Suprapubic skin (tissue), 4 donors: ENCODE measurements at places on chromosomes 1 and 21.

DNA sequence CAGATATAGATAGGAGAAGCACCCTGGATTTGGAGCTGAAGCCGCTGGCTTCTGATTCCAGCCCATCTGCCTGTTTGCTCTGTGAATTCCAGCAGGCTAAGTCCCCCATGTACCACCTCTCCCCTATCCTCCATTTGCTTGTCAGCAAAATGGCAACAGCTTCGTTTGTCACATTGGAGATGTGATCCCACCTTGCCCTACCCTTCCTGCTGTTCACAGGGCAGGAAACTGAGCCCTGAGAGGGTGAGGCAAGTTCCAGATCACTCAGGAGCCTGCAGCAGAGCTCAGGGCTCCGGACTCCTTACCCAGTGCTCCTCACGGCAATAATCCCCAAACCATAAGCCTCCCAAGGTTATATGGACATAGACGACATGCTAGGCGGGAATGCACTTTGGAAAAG is 14.9 kb downstream of the SLC2A1 start:
- no peak for DNase-seq

DNA sequence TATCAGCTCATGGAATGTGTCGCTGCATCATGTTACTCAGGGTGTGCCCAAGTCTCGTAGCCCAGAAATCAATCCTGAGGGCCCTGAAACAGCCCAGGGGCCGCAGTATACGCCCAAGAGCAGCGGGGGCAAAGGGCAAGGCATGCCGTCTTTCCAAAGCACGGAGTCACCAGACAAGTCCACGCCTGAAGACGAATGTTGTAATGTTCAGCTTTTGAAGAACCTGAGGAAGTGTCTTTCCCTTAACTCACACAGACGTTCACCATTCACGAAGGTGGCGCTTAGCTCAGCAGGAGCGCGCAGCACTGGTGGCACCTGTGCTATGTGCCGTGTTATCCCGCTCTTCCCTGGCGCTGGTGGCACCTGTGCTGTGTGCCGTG is 18.8 kb upstream of the PWP2 start:
- peak; percentile 33 for DNase-seq

DNA sequence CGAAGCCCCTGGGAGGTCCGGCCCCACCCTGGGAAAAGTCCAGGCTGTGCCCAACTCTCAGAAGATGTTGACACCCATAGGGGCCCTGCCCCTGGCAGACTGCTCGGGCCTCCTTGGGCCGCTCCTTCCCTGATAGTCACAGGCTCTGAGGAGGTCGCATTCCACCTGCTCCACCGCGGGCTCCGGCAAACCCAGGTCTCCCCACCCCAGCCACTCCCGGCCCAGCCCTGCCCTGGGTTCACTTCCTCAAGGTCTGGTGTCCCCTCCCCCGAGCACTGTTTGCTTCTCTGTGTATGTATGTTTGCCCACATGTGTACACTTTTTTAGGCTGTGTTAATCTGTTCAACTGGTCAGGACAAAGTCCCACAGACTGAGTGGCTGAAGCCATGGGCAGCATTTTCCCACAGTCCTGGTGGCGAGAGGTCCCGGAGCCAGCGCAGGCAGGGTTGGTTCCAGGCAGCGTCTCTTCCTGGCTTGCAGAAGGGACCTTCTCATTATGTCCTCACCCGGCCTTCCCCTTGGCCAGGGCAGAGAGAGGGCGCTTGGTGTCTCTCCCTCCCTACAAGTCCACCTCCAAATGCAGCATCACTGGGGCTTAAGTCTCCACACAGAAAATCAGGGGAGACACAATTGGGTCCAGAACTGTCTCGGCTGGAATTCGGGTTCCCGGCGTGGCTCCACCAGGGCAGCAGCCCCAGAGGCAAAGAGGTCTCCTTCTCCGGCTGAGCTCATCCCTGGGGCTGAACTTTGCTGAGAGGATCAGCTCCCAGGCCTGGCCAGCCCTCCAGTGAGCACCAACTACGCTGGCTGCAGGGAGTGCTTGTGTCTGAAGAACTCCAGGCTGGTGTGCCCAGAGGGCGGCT is 10.5 kb upstream of the PRXL2B start:
- no peak for DNase-seq

- no peak for DNase-seq
These were observed 126.7 kb downstream of the EIF4G3 start for GRCh38 chr1:21050031-21050430.

DNA sequence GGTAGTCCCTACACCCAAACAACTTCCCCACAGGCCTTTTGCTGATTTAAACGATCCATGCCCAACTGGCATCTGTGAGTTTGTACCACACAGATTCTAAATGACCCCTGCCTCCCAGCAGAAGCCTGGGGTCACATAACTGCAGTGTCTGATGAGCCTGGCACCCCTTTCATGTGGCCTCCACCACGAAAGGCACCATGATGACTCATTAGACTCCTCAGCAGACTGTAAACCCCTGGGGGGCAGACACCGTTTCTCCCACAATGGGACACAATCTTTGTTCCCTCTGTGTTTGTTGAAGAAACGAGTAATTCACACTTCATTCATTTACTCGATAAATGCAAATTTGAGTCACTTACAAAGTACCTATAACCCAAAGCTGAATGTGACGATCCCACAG is 81.6 kb downstream of the CCDC185 start:
- DNase-seq = no peak

DNA sequence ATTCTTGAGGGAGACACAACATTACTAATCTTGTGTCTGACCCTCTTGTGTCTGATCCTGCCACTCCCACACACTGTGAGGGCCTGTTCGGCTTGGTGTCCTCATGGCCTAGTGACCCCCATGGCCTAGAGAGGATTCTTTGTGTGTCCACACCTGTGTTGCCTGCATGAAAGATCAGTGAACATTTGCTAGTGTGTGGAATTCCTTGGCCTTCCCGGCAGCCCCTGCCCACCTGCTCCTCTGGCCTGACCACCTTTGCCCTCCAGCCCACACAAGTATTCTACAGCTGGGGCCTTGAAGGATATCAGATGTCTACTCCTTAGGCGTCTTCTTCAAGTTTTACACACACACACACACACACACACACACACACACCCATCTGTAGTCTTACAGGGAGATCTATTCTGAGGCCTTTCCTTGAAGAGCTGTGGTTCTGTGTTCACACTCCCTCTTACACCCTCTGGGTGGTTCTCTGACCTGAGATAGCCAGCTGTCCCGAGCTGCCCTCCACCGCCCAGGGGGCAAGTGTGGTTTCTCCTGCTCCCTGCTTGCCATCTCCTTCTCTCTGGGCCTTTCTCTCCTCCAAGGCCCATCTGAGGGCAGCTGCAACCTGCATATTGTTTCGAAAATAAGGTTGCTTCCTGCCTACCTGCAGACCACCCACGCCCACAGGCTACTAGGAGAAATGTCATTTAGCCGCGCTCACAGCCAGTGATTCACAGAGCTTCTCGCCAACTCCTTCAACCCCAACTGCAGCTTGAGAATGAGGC is 45.4 kb downstream of the CD247 start:
- DNase-seq = no peak

DNA sequence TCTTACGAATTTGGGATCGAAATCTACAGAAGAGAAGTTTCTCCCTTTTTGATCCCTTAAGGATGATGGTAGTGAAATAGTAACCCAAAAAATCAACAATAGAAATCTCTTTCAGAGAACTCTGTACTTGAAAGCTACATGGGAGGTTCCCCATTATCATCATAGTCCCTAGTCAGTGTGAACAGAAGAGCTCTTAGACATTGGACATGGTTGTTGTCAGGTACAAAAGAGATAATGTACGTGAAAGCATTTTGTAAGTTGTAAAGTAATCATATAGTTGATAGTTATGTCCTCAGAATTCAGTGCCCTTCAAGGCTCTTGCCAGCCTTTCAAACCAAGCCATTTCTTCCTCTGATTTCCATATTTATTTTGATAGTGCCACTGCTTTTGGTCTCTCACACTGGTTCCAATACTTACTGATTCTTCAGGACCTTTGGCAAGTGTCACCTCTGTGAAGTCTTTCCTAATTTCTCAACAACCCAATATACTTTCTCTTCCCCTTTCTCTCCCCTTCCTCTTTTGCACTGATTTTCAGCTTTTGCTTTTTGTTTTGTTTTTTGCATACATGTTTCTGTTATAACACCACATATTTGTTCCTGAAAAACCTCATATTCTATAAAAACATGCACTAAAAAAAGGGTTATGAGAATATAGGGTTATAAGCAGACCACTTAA is 22.4 kb downstream of the VPS45 start:
- no peak for DNase-seq

DNA sequence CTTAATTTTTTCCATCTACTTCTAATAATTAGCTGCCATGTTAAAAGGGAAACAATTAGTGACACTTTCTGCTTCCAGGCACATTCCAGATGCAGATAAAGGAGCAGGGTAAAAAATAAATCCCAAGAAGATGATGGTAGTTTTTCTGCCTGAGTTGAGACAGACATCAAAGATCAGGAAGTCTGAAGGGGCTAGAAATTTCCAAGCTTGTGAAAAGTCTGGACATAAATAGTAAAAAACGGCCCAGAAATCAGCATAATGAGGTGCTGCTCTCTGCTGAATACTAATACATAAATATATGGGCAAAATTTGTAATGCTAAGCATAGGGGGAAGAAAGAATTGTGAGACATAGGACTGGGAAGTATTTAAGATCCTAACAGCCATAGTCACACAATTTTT is 460.0 kb upstream of the RGS18 start:
- DNase-seq = no peak

DNA sequence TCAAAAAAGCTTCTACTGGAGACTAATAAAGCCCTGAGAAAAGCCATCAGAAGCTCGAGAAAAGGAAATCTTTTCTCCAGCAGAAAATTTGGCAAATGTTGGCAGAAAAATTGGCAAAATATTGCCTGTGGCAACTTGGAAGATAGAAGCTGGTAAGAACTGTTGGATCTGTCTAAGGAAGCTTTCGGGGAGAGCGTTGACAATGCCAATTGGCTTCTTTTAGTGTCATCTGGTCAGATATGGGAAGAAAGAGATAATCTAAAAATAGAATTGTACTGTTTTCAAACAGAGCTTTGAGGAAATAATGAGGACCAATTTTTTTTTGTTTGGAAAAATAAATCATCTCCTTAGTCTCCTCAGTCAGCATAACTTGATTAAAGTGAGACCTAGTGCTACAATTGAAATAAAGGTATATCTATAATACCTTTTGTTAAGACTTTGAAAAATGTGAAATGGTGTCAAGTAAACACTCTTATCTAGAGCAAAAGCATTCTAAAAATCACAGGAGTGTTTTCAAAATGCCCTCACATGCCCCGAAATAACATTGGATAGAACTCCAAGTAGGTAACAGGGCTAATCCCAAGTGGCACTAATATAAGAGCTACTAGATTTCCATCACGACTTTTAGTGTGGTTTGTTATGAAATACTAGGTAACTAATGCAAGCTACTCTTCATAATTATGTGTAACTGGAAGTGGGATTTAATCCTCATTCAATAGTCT is 882.2 kb upstream of the B3GALT2 start:
- DNase-seq = no peak

- DNase-seq = no peak
These were observed 3.3 kb downstream of the CASZ1 start for GRCh38 chr1:10793129-10793651.

GRCh38 chr1:35605071-35605866 is 32.2 kb downstream of the TFAP2E start:
- no peak for DNase-seq

DNA sequence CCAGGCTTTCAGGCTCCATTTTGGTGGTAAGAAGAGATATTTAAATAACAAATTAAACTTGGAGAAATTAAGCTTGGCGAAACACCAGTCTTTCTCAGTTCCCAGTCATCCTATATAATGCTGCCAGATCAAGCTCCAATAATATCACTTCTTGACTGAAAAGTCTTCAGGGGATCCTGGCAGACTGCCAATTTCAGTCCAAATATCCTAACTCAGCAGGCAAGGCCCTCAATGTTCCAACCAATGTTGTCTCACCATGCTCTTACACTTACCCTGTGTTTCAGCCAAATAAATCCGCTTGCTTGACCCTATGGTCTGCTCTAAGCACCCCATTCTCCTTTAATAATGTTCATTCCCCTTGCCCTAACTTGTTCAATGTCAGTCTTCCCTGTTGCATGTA is 39.9 kb upstream of the BCL10 start:
- no peak for DNase-seq

DNA sequence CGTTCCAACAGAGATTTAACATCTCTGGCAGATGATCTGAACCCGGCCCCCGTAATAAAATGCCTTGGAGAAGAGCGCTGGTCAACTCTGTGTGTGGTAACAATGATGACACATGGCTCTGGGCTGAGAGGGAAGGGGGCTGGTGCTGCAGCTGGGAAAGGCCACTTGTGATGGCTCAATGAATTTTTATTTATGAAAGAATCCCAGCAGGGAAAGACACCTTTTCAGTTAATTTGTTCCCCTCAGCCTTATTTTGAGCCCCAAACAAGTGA is 59.4 kb downstream of the SYT6 start:
- DNase-seq = no peak

GRCh38 chr1:6423321-6423999 is 1.1 kb upstream of the ESPN start:
- peak; percentile 70 for DNase-seq

GRCh38 chr1:235470741-235471439 is 33.4 kb downstream of the B3GALNT2 start:
- DNase-seq = no peak

GRCh38 chr1:59229138-59229537 is 67.8 kb upstream of the FGGY start:
- no peak for DNase-seq

DNA sequence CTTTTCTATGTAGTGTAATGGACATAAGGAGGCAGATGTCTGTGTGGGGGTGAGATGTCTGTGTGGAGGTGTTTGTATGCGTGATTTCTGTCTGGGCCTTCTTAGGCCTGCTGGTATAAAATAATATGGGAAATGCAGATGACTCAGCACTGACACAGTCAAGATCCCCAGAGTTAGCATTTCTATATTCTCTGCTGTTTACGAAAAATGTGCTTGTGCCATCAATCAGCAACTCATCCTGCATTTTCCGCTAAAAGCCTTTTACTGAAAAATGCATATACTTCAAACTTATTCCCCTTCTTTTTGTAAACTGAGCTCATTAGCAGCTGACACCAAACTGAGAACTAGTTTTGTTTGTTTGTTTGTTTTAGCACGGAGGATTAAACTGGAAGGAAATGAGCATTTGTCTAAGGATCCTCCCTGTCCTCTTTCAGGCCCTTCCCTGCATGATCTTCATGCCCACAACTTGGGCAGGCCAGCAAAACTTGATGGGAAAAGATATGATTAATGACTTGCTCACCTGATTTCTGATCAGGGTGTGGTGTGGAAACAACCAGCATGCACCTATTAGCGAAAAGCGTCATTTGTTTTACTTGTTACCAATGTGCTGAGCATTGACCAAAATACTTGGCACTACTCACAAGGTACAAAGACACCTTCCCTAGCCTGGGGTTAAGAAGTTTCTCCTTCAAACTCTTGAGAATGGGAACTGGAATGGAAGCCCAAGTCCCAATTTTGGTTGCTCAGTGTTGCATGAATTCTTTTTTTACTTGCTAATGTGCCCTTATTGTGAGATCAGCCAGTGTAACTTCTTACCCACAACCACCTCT is 77.4 kb downstream of the NDUFS5 start:
- no peak for DNase-seq
